ENCODE measurements at places on chromosomes 6 and 20. TPM values are rescaled to one million over a fixed set of nuclear protein-coding genes. Genes with fewer than 3 reads are reported as not detected.

DNA sequence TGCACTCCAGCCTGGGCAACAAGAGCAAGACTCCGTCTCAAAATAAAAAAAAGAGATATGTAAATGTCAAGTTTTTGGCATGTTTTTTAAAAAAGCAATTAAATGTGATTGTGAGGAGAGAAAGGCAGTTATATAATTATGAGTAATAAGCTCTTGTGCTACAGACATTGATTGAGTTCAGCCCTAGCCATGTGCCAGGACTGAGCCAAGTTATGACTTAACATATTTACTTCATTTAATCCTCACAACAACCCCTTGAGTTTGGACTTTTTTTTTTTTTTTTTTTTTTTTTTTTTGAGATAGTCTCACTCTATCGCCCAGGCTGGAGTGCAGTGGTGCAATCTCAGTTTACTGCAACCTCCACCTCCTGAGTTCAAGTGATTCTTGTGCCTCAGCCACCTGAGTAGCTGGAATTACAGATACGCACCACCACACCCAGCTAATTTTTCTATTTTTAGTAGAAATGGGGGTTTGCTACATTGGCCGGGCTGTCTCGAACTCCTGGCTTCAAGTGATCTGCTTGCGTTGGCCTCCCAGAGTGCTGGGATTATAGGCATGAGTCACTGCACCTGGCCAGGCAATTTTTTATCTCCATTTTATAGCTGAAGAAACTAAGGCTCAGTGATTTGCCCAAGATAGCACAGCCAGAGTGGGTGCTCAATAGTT, 15.0 kb upstream of the CSE1L start:
- DNase-seq: no peak

GRCh38 chr6:16778521-16778920, 17.3 kb upstream of the ATXN1 start:
- DNase-seq: no peak

DNA sequence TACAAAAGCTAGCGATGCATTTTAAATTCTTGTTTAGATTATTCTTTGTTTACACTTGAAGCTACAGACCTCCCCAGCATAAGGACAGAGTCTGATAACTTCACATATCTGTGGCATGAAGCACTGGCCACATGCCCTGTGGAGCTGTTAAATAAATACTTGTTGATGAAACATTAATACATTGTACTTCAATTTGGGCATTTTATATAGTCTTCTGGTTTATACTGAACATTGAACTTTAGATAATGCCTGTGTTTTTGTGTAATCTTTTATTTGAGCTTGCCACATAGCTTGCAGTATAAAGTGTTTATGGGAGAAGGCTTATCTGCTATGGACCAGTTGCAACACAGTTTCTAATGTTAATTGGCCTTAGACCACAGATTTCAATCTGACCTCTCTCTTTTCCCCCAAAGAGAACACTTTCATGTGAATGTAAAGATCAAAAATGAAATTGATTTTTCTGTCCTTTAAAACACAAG, 48.2 kb downstream of the FRK start:
- DNase-seq: no peak

GRCh38 chr6:167858086-167858591, 31.4 kb downstream of the AFDN start:
- no peak for DNase-seq

- DNase-seq: no peak
Measured at GRCh38 chr20:50721881-50722281, 9.5 kb upstream of the PARD6B start.

GRCh38 chr6:151044465-151045441, 179.3 kb downstream of the MTHFD1L start:
- DNase-seq: peak; percentile 91

DNA sequence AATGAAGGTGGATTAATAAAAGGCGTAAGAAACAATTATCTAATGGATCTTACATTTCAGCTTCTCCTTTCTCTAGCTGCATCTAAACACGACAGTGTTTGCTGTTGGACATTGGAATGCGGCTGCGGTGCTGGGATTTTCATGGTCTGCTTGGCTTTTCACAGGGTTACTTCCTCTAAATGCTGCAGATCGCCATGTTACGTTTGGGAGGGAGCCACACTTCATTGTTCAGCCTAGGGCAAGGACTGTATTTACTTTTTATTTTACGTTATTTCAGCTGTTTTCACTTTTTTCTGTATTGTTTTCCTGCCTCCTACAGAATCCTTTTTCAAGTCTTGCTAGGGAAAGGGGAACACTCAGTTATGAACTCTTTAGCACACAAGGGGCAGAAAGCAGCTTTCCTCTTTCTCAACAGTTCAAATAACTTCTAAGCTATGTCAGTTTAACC, 97.9 kb upstream of the MTHFD1L start:
- no peak for DNase-seq

DNA sequence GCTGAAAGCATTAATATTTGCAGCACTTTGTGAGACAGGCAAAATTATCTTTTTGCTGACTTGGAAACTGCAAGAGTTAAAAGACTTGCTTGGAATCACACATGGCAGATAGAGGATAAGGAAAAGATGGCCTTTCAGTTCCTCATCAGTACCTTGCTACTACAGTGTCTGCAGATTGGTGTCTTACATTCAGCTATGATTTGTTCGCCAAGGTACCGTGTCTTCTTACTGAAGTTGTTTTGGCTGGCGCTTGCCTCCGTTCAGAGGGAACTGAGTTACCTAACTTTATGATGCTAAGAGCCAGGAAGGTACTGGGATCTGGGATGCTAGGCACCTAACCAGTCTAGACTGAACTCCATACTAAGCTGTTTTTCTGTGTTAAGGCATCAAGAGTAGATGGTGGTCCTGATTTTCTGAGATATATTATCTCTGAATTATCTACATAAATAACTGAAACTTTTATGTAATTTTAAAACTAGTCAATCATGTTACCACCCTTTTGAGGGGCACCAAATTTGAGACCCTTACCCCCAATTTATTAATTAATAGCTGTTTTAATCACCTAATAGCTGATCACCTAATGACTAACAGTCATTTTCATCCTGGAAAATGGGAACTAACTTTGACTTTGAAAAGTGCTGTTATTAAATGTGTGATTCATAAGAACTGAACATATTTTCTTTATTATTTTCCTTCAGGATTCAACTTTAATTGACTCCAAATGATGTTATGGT, 2.5 kb downstream of the WTAP start:
- no peak for DNase-seq

GRCh38 chr6:105940990-105941389, 145.1 kb upstream of the PRDM1 start:
- DNase-seq: no peak

DNA sequence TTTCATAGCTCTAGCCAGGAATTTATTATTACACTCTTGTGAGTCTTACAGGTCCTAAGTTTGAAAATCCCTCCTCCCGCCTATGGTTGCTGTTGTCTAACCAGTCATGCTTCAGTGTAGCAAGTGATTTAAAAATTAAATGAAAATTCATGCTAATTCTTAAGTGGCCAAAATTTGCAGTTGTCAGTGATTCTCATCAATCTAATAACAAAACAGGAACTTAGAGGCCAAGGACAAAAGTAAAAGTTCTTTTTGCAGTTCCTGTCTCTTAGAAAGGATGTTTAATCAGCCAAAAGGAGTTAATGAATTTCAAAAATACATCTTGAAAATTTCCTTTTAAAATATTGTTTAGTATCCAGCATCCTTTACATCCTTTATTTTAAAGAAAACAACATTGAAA, 36.3 kb downstream of the VTA1 start:
- no peak for DNase-seq

GRCh38 chr20:11445891-11446290, 471.8 kb upstream of the BTBD3 start:
- no peak for DNase-seq

GRCh38 chr6:166618251-166618650, 8.8 kb downstream of the RPS6KA2 start:
- no peak for DNase-seq

- DNase-seq: peak; percentile 24
Measured at GRCh38 chr20:57199656-57200405, 66.6 kb downstream of the BMP7 start.

DNA sequence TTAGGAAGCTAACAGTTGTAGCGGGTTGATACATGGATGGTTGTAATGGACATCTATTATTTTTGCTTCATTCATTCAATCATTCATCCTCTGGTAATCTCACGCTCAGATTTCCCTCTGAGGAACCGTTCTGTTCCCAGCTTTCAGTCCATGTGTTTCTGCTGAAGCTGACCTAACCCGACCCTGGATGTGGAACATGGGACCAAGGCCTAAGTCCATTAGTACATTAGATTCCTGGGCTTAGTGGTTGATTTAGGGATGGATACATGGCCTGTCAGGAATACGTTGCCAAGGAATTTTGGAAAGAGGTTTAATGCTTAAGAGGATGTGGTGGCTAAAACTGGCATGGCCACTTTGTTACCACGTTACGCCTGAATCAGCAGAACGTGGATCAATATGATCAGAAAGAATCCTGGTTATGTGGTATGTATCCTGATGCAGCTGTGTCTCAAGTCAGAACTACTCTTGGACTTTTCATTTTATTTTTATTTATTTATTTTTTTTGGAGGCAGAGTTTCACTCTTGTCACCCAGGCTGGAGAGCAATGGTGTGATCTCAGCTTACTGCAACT, 4.1 kb upstream of the DHX35 start:
- no peak for DNase-seq

GRCh38 chr6:7107578-7108195, at the start of gene RREB1:
Gene RREB1 (plus strand): TSS chr6:7107961. CDS start chr6:7181912, 73,951 bp downstream.
- peak; percentile 31 for DNase-seq

GRCh38 chr6:8947900-8948299, 512.6 kb upstream of the SLC35B3 start:
- no peak for DNase-seq

- no peak for DNase-seq
Measured at GRCh38 chr6:28656715-28657114, 131.0 kb downstream of the GPX5 start.

GRCh38 chr6:64721865-64722264, 985.2 kb downstream of the EYS start:
- no peak for DNase-seq

DNA sequence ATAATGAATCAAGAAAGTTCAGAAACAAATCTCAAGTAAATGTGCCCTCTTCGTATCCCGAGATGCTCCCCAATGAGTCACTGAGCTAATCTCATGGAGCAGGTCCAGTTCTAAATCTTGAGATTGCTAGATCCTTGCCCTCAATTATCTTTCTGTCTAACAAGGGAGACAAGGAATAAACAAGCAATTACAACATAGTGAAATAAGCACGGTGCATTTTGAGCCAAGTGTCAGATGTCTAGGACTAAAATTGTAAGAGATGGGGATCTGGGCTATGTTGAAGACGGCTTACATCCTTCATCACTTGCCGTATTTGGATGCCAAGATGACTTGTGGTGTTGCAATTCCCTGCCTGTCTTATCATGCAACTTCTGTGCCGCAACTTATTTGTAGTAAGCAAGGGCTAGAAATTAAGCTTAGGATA, 56.5 kb upstream of the ADGRF1 start:
- DNase-seq: no peak

GRCh38 chr20:36754656-36755222, 8.8 kb upstream of the NDRG3 start:
- peak; percentile 84 for DNase-seq

- DNase-seq: no peak
Measured at GRCh38 chr20:19498756-19499155, 259.3 kb upstream of the RIN2 start.

DNA sequence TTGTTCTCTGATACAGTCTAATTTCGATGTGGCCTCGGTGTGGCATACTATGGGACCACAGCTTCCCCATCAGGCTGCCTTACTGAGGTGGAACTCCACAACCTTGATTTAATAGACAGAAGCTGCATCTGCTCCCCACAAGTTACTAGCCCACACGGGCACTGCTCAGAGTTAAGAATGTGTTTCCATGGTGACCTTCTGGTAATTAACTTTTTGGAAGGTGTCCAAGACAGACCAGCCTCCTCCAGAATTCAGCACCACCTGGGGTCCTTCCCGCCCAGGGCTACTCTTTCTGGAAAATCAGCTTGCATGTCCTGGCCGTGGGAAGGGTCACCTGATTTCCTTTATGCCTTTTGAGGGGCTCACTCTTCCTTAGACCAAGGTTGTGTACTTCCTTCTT, 48.7 kb upstream of the CDH4 start:
- no peak for DNase-seq

DNA sequence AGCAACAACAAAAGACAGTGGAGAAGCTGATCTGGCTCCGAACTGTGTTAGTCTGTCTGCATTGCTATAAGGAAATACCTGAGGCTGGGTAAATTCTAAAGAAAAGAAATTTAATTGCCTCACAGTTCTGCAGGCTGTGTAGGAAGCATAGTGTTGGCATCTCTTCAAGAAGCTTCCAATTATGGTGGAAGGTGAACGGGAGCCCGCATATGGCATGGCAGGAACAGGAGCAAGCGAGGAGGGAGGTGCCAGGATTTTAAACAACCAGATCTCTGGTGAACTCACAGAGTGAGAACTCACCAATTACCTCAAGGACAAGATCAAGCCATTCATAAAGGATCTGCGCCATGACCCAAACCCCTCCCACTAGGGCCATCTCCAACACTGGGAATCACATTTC, 293.5 kb downstream of the SMOC2 start:
- DNase-seq: no peak

GRCh38 chr20:10573273-10573950, 100.4 kb downstream of the JAG1 start:
- DNase-seq: no peak

DNA sequence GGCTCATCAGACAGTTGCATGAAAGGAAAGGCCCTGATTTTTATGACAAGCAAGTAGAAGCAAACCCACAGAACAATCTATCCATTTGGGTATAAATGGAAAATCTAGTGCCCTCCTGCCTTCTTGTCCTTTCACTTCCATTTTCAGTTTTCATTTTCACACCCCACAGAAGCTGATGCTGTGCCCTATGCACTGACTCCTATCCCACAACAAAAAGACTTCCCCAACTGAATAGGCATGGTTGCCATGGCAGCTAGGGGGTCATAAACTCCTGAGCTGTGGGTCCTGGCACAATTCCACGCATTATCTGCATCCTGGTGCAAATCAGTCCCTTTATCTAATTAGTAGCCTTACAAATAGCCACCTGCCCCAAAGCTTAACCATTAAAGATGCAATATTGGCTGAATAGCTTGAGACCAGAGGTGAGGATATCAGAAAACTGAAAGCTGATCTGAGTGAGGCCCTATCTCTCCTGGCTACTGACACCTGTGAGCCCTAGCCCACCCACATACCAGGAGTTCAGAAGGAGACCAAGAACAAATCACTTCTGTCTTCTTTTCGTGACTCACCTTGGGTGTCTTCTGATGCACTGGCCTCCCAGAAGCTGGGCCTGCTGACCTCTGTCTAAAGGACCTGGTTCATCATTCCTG, 34.9 kb upstream of the HEY2 start:
- DNase-seq: no peak

The SEMG1 gene
- not detected for total RNA-seq

The VSX1 gene
- total RNA-seq: not detected

The WASF1 gene
- 14.2 TPM for total RNA-seq

The ZNF311 gene
- total RNA-seq: 0.40 TPM

The FAM83C gene
- total RNA-seq: not detected

The HLA-DQA2 gene
- not detected for total RNA-seq

The CPNE5 gene
- total RNA-seq: 1.3 TPM

The ANKRD66 gene
- total RNA-seq: not detected

The GHRH gene
- not detected for total RNA-seq

The ANGPT4 gene
- 0.02 TPM for total RNA-seq

The TBX18 gene
- 5.9 TPM for total RNA-seq

The EYS gene
- 0.87 TPM for total RNA-seq
